AG09319 (cell line): ENCODE measurements at places on chromosomes 11 and 22.

- DNase-seq, result no peak
Observed at GRCh38 chr11:26194881-26195280, 137.0 kb upstream of the ANO3 start.

GRCh38 chr22:27100789-27101188, 443.4 kb downstream of the MIAT start:
- DNase-seq, result no peak

GRCh38 chr22:20752873-20753272, 21.0 kb upstream of the SERPIND1 start:
- DNase-seq, result no peak

- DNase-seq, result no peak
Observed at GRCh38 chr11:26780376-26781085, 58.7 kb upstream of the SLC5A12 start.

GRCh38 chr11:125314276-125315078, 149.9 kb downstream of the PKNOX2 start:
- DNase-seq, result no peak

DNA sequence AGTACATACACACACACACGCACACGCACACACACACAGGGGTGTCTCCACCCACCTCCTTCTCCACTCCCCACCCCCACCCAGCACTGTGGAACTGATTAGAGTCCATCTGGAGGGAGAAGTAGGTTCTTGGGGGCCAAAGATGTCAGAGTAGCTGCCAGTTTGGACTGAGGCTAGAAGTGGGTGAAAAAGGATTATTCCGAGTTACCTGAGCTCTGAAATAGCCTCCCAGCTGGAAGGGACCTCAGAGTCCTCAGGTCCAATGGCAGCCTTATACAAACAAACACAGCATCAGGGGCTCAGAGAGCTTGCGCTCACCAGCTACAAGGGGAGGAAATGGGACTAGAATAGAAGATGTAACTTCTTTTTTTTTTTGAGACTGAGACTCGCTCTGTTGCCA, 20.8 kb downstream of the IL10RA start:
- DNase-seq, result no peak

GRCh38 chr11:111937844-111938243, 701 bp downstream of the DIXDC1 start:
- no peak for DNase-seq

DNA sequence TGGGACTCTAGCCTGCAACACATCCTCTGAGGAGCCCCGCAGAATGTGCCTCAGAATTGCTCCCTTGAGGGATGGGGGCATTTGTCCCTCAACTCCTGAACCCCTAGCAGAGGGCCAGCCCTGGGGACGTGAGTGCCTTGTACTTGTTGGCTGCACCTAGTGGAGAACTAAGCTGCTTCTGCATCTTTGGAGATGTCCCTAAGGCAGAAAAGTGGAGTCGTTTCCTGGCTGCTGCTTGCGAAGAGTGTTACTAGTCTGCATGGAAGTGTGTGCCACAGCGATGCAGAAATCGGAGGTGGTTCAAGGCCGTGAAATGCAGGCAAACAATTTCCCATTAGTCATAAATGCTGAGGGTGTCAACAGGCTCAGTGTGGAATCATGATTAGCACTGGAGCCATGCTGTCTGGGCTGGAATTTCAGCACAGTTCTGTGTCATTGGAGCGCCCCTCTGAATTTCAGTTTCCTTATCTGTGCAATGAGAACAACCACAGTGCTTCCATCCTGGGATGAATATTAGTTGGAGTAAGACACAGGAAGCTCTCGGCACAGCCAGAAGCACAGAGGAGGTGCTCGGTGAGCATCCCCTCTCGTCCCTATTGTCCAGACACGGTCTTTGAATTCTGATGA, 56.5 kb downstream of the MIAT start:
- no peak for DNase-seq

GRCh38 chr22:47032956-47033647, 270.7 kb downstream of the TBC1D22A start:
- DNase-seq, result no peak
